ENCODE measurements at places on chromosomes 2 and 18. TPM values are rescaled to one million over a fixed set of nuclear protein-coding genes. Genes with fewer than 3 reads are reported as not detected.

Gene KCNG3
- 0.98 TPM for total RNA-seq

Gene KIAA2012
- not detected for total RNA-seq

Gene ERMN
- 0.65 TPM for total RNA-seq

- DNase-seq, result no peak
Measured at GRCh38 chr18:75173125-75173432, 35.9 kb downstream of the PTGR3 start.

DNA sequence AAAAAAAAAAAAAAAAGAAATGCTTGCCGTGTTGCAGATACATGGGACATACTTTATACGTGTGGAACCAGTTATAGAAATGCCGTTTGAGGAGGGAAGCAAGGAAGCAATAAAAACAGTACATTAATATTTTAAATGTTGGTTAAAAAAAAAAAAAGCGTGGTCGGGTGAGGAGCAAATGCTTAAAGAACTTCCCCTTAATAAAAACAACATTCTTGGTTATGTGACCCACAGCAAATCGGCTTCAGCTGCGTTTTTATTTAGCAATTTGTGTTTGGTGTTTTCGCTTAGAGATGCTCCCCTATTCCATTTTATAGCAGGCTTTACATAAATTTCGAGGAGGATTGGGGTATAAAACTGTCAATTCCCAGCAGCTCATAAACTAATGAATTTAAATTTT lies 223.6 kb downstream of the LRRTM1 start:
- no peak for DNase-seq

GRCh38 chr2:219273937-219274336 lies 5.2 kb upstream of the DNAJB2 start:
- peak; percentile 78 for DNase-seq

- DNase-seq, result no peak
Measured at GRCh38 chr2:126306539-126306938, 349.4 kb upstream of the GYPC start.

- no peak for DNase-seq
Measured at GRCh38 chr2:226994775-226995174, 158.9 kb downstream of the RHBDD1 start.

GRCh38 chr2:4679391-4679790 lies 976.0 kb downstream of the DCDC2C start:
- DNase-seq, result no peak

GRCh38 chr18:46160050-46160798 lies 56.0 kb downstream of the HAUS1 start:
- no peak for DNase-seq

DNA sequence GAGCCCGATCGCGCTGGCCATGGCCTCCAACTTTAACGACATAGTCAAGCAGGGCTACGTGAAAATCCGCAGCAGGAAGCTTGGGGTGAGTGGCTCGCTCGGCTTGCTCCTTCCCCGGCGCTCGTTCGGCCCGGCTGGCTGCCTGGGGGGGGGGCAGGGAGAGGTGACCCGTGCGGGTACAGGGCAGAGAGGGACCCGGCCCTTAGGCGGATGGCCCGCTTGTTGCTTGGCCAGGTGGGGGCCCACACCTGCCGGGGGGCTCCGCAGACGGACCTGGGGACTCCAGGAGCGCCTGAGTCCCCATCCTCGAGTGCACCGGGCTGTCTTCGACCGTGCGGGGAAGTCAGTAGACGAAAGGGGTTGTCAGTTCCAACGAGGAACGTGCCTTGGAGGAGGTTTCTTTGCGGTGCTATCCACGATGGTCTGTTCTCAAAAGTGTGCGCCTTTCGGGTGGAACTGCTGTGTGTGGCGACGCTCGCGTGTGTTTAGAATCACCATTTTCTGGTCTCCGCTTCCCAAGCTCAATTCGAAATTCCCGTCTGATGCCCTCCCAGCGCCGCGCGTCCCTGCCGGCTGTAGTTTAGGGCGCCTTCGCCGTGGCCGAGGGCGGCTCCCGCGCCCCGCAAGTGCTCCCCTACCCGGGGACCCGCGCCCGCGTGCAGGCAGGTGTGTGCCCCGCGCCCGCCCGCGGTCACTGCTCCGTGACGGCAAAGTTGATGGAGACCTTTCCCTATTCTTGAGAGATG lies 711 bp downstream of the DOK6 start:
- peak; percentile 79 for DNase-seq

GRCh38 chr18:10074110-10074509 lies 160.3 kb downstream of the VAPA start:
- no peak for DNase-seq
